GM13976 (cell line): ENCODE measurements at places on chromosomes 12 and 14.

DNA sequence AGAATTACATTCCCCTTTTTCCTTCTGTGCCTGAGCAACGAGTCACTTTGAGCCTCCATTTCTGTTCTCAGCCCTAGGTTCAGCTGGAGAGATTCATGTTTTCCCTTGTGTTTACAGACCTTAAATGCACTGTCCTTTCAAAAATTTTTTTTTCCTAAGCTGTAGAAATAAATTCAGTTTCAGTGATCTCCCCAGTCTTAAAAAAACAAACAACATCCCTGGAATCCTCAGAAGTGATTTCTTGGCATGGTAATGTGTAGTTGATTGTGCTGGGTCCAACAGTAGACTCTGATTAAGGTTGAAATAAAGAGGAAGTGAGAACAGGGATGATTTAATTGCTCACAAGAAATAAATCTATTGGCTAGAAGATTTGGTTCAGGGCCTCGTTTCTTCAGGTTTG lies 89.3 kb downstream of the NTN4 start:
- DNase-seq, result no peak

DNA sequence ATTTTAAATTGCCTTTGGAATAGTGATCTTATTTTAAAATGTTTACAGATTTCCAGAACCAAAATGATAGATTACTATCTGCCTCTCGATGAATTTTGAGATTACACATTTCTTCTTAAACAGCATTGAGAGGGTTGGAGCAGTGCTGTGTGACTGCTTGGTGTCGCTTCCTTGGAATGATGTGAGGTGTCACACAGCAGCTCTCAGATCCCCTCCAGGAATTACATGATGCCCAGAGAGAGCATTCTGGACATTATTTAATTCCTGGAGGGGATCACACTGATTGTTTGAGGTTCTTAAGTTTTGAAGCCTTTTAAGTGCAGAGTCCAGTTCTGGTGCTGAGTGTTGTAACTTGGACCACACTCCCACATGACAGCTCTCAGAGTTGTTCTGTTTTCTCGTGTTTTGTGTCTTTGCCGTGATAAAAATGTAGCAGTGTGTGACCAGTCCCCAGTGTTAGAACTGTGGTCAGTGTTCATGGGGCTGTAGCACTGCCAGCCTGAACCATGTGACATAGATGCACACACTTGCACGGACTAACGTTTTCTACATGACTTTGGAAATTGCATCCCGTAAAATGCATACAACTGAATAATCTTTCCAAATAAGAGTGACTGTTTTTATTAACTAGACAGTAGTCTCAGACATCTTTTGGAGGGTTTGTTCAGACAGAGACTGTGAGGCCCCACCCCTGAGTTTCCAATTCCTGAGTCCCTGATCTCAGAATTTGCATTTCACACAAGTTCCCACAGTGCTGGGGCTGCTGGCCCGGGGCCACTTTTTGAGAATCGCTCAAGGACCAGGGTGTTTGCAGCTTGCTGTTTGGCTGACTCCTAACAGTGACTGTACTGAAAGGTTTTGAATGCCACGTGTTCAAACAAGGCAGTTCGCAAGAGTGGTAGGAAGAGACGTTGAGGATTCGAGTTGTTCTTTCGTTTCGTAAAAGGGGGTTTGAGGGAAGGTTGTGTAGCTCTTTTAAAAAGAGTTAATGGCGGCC lies 26.0 kb downstream of the XRCC3 start:
- peak; percentile 82 for DNase-seq

DNA sequence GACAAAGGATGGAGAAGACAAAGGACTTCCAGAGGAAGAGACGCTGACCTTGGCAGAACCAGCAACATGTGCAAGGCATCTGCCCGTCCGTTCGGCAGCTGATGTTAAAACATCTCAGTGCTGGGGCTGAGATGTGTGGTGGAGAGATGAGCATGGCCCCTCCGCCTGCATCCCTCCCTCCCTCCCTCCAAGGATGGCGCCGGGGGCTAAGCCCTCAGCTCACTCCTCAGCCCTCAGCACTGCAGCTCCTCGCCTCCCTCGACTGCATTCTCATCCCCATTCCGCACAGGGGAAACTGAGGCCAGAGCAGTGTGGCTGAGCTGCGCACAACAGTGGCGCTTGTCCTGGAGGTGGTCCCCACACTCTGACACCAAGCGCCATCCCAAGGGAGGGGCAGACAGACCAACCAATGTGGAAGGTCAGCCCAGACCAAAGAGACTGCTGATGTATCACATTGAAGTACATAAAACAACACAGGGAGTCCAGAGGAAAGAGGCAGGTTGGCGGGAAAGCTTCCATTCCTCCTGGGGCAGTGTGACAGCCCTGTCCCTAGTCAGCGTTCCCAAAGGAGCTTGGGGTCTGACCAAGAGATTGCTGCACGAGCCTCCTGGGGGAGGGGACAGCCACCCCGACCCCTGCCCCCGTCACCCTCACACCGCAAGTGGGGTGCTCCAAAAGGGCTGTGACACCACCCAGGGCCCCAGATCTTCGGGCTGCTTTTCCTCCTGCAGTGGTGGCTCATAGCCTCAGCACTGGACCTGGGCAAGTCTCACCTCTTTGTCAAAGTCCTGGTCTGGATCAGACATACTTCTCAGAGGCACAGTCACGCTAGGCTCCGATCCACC lies 15.1 kb downstream of the AMN start:
- DNase-seq, result no peak

GRCh38 chr14:21505012-21505553 lies 6.1 kb downstream of the METTL3 start:
- DNase-seq, result peak; percentile 45

GRCh38 chr14:70999117-70999516 lies 91.9 kb downstream of the PCNX1 start:
- DNase-seq, result no peak
